Tibial nerve (tissue), 4 donors: ENCODE measurements at places on chromosomes 3 and 15. TPM values are rescaled to one million over a fixed set of nuclear protein-coding genes. Genes with fewer than 3 reads are reported as not detected.

The ACSBG1 gene
- 0.21 TPM for total RNA-seq

The FEZF2 gene
- total RNA-seq: not detected

The BLM gene
- total RNA-seq: 9.6 TPM

DNA sequence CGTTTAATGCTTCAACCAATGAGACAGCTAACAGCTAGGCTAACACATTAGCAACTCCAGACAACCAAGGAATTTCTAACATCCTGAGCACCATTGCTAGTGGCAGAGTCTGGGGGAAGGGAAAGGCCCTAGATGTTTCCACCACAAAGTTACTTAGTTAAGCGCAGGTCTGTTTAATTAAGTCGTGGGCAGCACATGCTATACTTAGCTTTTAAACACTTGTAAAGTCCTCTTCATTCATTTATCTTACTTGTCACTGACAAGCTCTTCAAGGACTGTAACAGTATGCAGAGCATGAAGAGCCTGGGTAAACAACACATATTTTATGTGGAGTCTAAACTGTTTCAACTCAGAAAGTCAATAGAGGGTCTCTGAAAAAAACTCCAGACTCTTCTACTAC, 221.1 kb upstream of the WNT5A start:
- DNase-seq: no peak
- no peaks in the 10 kb centered on the region for H3K27me3 ChIP-seq
- no peaks in the 10 kb centered on the region for H3K4me1 ChIP-seq

- no peak overlapping the region for H3K4me3 ChIP-seq
- no peaks in the 10 kb centered on the region for H3K36me3 ChIP-seq
- no peaks in the 10 kb centered on the region for H3K27me3 ChIP-seq
- DNase-seq: no peak
- H3K4me1 ChIP-seq: peaks cover 12% of the 10 kb centered on the region
- H3K27ac ChIP-seq: no peak overlapping the region
Measured at GRCh38 chr3:119261055-119261454, 20.4 kb upstream of the B4GALT4 start.

DNA sequence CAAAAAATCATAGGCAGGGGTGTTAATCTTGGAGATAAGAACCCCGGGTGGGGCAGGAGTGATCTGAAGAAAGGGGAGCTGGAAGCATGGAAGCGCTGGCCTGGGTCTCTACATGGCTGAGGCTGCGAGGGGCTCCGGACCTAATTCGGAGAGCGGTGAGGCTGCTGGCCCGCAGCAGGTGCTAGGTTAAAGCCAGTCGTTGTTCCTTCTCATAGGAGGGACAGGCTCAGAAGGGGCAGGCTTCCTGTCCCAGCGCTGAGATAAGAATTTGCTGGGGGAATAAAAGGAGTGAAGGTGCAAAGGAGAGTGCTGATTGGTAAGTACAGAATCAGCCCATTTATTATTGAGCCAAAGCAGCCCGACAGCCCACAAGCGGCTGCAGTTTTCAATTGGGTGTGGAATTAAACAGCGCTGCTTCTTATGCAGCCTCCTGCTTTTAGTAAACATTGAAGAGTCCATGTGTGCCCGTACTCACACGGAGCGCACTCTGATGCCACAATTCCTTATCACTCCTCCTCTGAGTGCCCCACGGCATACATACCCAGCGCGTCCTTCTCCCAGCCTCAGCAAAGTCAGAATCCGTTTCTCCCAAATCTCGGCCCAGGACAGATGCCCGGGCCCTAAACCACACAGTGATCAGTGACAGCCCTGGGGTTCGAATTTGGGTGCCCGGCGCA, 17.1 kb downstream of the CHST13 start:
- H3K36me3 ChIP-seq: no peaks in the 10 kb centered on the region
- peak; percentile 1 for DNase-seq
- H3K27ac ChIP-seq: no peak overlapping the region

- no peak overlapping the region for H3K4me3 ChIP-seq
- H3K27ac ChIP-seq: no peak overlapping the region
- no peaks in the 10 kb centered on the region for H3K36me3 ChIP-seq
- DNase-seq: no peak
- no peaks in the 10 kb centered on the region for H3K4me1 ChIP-seq
Measured at GRCh38 chr3:172982736-172983364, 158.2 kb downstream of the SPATA16 start.

- no peak overlapping the region for H3K27ac ChIP-seq
- H3K36me3 ChIP-seq: no peaks in the 10 kb centered on the region
- H3K4me3 ChIP-seq: no peak overlapping the region
- no peaks in the 10 kb centered on the region for H3K27me3 ChIP-seq
- peaks cover 3% of the 10 kb centered on the region for H3K4me1 ChIP-seq
Measured at GRCh38 chr15:70820214-70820613, 33.7 kb downstream of the LARP6 start.

DNA sequence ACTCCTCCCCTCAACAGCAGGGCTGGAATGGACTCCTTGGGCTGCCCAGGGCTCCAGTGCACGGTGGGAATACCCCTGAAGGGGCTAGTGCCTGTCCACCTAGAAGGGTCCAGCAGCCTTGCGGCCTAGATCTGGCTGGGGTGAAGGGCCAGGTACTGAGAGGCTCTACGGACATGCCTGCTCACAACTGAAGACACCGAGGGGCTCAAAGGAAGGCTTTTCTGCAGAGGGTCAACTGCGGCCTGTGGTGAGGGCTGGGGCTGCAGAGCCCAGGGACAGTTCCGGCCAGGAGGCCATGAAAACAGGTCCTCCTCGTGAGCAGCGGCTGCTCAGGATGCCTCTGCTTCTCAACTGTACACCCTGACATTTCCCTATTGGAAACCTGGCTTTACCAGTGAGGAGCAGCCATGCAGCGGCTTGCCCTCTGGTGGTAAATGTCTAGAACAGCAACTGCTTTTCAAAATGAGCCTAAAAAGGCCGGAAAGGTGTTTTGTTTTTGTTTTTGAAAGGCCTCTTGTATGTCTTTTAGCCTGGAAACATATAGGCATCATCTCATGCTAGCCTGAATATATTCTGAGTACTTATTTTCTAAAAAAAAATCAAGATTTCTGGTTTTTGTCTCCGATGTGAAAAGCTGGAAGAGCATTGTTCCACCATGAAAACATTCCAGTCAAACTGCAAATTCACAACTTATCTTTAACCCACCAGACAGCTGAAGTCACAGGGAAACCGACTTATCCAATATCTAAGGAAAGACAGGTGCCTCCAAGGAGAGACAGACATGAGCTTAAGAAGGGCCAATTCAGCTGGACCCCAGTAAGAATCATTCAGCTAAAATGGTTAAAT, 163.4 kb downstream of the KLF13 start:
- H3K36me3 ChIP-seq: no peaks in the 10 kb centered on the region
- no peak overlapping the region for H3K4me3 ChIP-seq
- peaks cover 3% of the 10 kb centered on the region for H3K4me1 ChIP-seq
- no peaks in the 10 kb centered on the region for H3K27me3 ChIP-seq

DNA sequence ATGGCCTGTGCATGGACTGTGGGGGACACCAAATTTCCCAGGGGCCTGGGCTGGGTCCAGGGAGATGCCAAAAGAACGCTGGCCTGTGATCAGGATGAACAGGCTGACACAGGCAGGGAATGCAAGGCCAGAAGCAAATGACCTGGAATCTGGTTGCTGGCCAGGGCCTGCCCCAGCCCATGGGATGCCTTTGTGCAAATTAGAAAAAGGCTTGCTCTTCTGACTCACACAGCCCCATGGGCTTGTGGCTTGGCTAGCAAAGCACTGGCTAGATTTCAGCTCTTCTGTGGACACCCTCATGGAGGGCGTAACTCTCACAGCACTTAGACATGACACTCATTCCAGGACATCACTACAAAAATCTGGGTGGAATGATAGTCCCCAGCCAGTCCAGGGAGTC, 356.0 kb downstream of the SHQ1 start:
- peak; percentile 75 for DNase-seq
- no peak overlapping the region for H3K4me3 ChIP-seq
- H3K4me1 ChIP-seq: no peaks in the 10 kb centered on the region
- H3K27ac ChIP-seq: no peak overlapping the region
